ENCODE measurements at places on chromosomes 4 and X.

DNA sequence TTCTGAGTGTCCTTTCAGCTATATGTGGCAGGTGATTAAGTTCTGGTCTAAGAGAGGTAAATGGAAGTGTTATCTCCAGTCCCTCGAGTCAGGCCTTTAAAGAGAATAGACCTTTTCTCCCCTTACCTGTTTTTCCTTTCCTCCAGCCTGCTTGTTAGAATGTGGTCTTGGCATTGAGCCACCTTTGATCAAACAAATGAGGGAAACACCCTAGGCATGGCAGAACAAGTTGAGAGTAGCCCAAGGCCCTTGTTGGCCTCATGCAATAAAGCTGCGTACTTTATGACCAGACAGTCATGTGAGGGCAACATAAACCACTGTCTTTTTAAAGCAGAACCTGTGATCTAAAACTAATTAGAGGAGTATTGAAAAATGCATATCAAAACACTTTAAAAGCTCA is 13.2 kb upstream of the IL13RA2 start:
- peak; percentile 71 for DNase-seq

DNA sequence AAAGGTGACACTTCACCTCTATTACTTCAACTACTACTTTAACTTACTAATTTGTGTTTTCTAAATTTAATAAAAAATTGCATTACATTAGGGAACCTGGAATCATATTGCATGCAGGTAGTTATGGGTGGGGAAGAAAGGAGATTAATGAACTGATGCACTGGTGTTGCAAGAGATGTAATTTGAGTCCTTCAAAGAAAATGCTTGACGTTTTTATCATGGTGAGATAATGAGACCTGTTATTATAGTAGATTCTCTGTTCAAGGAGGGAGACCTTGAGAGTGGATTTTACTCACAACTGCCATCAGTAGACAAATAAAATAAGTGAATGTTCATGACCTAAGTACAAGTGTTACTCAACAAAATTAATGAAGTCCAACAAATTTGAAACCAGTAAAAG is 26.4 kb upstream of the MED14 start:
- DNase-seq, result no peak

- DNase-seq, result no peak
Observed at GRCh38 chrX:148573119-148573518, 72.7 kb downstream of the AFF2 start.

DNA sequence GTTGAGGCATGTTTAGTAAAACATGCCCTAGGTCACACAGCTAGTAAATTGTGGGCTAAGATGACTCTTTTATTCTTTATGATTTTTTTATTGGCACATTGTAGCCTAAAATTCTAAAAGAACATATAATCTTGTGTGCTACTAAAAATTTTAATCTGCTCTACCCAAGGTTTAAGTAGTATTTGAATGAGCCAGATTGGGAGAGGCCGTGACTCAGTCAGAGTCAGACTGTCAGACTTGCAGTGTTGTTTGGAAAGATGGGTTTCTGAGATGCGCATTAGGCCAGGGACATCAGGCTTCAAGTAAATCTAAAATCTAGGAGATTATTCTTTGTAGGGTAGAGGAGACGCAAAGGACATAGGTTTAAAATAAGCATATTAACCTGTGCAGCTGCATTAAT is 30.7 kb upstream of the TMPRSS11E start:
- DNase-seq, result no peak

DNA sequence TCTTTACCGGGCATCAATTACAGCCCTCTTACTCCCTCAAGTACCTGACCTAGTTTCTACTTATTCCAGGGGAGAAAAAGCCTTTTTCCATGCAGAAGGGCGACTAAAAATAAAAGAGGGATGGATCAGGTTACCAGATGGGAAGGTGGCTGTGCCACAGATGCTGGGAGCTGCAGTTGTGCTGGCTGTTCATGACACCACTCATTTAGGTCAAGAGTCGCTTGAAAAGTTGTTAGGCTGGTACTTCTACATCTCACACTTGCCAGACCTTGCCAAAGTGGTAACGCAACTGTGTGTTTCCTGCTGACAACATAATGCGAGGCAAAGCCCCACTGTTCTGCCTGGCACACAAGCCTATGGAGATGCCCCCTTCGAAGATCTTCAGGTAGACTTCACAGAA is 148.4 kb upstream of the FGF16 start:
- no peak for DNase-seq

Data from hepatocyte (in vitro differentiated cells).